ENCODE measurements at places on chromosomes 3 and 15.

DNA sequence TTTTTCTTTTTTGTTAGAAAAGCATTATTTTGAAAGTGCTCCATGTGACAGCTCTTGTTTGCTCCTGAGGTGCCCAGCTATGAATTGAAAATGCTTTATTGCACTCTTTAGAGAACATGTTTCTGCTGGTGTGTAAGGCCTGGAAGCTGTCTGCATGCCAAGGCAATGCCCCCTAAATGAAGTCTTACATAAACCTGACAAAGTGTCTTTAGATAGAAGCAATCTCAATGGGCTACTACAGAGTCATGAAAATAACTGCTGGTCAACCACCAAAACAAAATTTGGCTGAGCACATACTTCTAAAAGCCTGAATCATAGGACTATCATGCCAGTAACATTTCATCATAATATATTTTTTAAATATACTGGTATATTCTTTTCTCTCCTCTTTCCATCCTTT, 178.7 kb downstream of the THRB start:
- DNase-seq, result no peak

GRCh38 chr3:112390783-112391641, 58.1 kb downstream of the CD200 start:
- DNase-seq, result no peak

DNA sequence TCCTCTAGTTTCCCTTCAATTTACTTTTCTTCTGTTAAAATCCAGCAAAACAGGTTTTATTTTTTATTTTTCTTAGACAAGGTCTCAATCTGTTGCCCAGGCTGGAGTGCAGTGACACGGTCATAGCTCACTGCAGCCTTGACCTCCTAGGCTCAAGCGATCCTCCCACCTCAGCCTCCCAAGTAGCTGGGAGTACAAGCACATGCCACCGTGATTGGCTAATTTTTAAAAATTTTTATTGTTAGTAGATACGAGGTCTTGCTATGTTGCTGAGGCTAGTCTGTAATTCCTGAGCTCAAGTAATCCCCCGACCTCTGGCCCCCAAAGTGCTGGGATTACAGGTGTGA, 41.6 kb downstream of the ILDR1 start:
- DNase-seq, result no peak

- no peak for DNase-seq
Observed at GRCh38 chr15:22881739-22882440, 43.4 kb downstream of the NIPA2 start.

DNA sequence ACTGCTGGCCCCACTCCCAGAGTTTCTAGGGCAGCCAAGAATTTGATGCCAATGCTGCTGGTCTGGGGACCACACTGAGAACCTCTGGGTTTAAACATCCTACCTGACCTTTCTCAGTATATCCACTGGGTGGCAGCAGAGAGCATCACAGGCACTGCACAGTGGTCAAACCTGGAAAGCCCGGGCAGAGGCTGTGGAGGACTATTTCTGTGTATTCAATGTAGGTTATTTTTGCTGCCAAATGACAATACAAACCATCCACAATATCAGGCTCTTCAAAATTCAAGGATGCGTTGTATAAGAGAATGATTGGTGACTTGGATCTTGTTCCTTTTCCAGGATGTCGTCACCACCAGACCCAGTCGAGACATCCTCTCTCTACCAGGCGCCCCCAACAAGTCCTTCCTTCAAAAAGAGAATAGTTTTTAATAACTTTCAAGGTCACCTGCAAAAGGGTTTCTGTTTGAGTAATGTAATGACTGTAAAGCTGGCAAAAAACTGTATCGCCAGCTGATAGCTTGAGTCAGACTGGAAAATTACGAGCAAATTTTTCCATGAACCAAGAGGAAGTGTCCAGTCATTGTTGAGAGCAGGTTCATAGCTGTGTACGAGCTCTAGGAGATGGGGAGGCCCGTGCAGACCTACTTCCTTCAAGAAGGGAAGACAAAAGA, 30.5 kb upstream of the MYZAP start:
- no peak for DNase-seq

GRCh38 chr3:48926425-48927392, 8.1 kb downstream of the ARIH2 start:
- DNase-seq, result no peak

DNA sequence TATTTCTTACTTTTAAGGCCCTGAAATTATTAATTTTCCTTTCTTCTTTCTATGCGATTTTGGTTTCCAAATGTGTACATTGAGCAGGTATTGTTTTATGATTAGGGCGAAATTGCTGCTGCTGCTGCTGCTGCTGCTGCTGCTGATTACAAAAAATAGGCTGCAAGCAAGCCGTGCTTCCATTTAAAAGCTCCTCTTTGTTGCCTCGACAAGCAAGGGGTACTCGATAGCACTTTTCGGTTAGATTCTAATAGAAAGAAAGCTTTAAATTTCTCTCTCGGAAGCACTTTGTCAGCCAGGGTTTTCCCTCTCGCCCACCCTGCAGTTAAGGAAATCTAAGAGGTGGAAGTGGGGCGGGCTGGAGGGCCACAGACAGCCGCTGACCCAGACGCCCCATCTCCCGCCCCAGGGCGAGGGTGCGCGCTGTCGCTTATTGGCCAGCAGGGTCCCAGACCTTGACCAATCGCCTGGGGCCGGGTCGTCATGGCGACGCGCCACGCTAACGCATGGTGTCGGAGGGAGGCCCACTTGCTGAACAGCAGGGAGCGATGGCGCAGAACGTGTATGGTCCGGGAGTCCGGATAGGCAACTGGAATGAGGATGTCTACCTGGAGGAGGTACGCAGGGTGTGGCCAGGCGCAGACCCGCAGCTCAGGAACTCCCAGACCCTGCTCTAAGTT, at the start of gene CFAP161:
CFAP161 (plus strand) TSS at position 489 of the 680 bp plus-strand sequence; CDS start at position 549, 60 bp downstream.
- no peak for DNase-seq

DNA sequence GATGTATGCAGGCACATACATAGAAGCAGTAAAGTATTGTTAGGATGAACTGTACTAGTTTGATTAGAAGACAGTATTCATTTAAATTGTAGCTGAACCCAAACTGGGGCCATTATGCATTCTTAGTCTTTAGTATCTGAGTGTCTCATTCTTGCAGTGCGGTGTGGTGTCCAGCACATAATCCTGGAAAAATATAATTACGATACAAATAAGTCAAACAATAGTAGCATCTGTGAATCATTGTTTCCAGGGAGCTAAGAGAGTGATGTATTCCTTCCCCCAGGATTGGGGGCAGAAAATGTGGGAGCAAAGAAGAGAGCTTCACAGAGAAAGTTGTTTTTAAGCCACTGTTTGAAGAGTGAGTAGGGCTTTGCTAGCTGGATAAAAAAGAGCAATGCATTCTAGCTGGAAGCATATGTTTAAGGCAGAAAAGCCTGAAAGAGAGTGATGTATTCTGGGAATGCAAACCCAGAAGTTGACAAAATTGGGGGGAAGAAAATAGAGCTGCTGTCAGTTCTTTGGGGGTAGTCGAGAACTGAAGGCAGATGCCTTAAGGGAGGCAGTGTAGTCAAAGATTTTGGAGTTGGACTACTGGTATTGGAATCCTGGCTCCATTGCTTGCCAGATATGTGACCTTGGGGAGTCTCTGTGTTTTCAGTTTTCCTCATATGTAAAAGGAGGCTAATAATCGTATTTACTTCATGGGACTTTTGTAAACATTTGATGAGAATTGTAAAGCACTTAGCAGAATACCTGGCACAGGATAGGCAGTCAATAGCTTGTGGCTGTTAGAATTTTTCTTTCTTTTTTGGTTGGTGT, 14.1 kb downstream of the SLMAP start:
- DNase-seq, result no peak

DNA sequence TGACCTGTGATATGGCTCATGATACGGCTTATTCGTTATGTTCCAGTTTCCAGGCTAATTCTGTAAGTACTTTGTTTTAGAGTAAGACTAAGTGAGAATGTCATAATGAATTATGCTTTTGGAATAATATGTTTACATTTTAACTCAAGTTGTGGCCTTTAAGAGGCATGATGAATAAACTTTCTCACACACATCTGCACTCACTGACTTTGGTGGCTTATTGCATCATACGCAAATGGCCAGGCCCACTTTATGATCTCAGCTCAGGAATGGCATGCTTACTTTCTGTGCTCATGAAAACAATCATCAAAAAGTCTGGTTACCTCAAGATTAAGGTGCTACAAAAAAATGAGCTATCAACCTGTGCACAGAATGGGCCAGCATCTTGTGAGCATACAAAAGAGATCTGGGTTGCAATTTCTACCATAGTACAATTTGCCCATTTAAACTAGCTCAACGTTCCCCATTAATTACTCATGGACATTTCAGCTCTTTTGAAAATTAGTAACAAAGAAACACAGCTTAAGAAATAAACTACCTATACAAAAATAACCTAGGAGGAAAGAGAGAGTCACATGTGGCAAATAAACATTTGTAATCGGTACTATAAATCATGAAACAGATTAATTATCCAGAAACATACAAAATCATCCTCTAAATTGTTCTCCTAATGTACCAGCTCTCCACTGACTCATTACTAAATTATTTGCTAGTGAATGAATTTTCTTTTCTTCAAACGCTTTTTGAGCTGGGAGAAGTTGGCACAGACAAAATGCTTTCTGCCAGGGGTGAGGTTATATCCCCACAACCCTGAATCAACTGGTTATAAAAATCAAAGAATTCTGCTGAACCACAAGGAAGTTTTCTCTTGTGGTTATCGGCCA, 439.0 kb upstream of the ADAMTS9 start:
- no peak for DNase-seq

DNA sequence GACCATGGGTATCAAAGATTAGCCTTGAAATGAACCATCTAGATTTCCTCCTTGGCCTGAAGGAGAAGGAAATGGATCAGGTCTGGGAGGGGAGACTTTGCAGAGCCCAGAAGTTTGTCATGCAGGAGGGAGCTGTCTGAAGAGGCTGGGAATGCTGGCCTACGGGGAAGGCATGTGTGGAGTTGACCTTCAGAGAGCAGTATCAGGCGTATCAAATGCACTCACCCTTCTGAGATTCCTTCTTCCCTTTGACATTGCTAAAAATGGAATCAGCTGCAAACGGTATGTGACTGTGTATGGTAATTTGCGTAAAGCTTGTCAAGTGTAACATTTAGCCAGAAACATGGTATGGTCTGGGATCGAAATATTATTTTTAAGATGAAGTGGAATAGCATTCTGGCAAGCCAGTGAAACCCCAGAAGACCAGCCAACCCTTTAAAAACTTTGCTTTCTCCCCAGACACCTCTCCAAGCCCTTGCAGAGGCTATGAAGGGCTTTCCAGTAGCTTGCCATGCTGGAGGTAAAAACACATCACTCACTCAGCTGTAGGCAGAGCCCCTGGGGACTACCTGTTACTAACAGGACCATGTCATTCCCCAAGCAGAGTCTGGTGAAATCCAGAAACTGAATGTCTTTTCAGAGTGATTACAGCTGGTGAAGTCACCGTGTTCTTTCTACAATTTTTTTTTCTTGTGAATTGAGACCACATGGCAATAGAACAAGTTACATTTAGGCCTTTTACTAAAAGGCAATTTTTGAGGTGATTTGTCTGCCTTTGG, 174.7 kb upstream of the SLC24A5 start:
- no peak for DNase-seq
